ENCODE measurements at places on chromosomes 2 and 18. TPM values are rescaled to one million over a fixed set of nuclear protein-coding genes. Genes with fewer than 3 reads are reported as not detected.

CELF4 gene
- total RNA-seq: not detected

DSG3 gene
- total RNA-seq: 765 TPM

KCNIP3 gene
- 1.6 TPM for total RNA-seq

MROH2A gene
- not detected for total RNA-seq

Data from nasal cavity respiratory epithelium epithelial cell of viscerocranial mucosa (primary cell).